ENCODE measurements at places on chromosomes 11 and 22.

GRCh38 chr11:126839496-126839895 is 161.1 kb downstream of the KIRREL3 start:
- DNase-seq = peak; percentile 56

GRCh38 chr11:12845163-12845562 is 164.0 kb upstream of the RASSF10 start:
- no peak for DNase-seq

DNA sequence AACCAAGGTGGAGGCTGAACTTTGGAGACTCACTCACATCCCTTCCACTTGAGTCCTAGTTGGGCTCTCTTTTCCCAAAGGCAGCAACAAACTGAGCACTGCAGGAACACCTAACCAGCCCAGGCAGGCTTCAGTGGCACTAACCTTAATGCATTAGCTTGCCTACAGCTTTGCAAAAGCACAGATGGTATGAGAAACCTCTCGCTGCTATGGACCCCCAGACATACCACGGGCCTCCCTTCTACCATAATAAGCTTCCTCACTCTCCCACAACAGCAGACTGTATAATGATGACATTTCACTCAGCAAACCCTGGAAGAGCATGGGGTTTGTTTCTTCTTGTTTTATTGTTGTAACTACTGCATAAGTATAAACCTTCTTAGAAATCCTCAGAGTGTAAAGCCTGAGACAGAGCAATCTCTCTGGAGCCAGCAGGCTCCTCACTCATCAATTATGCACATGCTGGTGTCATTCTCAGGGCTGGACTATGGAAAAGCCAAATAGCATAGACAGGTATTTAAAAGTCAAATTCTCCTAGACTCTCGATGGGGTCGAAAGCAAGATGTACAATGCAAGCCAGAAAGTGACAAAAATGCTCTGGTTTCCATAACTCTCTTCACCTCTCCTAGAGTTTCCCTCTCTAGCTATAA is 167.6 kb downstream of the NXPE2 start:
- no peak for DNase-seq

DNA sequence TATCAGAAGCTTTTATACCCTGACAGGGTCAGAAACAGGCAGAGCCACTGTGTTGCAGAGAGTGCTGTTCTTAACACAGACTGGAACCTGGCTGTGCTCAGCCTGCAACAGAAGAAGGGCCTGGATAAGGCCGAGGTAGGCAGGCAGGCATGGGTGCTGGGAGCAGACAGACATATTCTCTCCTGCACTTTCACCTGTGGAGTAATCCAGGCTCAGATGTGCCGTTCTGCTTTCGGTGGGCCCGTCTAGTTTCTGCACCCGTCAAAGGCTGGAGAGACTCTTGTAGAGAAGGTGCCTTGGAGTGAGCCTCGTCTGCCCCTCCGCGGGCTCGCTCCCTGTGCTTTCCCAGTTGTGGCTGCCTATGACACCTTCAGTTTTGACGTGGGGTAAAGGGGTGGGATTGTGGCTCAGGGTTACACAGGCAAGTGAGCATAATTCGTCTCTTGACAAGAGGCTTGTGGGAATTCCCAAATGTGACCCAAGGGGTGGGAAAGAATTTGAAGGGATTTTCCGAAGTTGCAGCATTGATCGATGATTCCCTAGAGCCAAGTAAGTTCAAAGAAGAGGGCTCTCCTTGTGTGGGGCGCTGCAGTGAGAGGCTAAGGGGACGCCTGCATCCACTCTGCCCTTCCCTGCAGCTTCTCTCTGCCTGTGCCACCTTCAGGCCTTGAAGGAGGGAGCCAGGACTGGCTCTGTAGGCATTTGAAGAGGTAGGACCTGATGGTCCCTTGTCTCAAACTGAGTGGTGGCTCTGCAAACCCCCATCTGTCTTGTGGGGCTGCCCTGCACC is 16.2 kb upstream of the ST3GAL4 start:
- DNase-seq = no peak

- no peak for DNase-seq
Measured at GRCh38 chr11:114036958-114037357, 22.6 kb upstream of the ZBTB16 start.

GRCh38 chr11:95671768-95672167 is 117.8 kb downstream of the FAM76B start:
- DNase-seq = no peak

DNA sequence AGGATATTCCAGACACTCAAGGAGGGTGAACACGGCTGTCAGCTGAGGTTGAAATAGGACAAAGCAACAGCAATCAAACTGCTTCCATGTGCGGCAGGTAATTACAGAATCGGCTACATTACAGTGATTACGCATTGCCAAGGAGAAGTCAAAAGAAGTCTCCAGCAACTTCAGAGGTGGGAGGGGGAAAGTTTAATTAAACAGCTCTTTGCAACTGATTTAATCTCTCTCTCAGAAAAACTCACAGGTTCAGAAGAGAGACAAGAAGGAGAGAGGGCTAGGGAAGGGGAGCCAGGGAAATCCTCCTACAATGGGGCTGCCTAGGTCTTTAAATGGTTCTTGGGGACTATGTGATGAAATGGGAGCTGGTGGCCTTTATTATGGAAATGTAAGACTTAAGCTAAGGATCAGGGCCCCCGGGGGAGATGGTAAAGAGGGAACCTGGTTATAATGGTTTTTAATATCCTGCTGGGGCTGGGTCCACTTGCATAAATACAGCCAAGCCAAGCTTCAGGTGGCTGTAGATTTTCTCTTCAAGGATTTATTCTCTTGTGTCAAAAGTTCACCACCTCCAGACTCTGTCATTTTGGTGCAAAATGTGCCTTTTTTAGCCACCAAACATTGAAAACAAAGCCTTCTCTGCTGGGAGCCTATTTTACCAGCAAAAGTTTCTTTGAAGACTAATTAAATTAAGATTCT is 354.7 kb upstream of the NARS2 start:
- no peak for DNase-seq

- DNase-seq = no peak
Measured at GRCh38 chr22:30717331-30717921, 22.8 kb downstream of the OSBP2 start.

DNA sequence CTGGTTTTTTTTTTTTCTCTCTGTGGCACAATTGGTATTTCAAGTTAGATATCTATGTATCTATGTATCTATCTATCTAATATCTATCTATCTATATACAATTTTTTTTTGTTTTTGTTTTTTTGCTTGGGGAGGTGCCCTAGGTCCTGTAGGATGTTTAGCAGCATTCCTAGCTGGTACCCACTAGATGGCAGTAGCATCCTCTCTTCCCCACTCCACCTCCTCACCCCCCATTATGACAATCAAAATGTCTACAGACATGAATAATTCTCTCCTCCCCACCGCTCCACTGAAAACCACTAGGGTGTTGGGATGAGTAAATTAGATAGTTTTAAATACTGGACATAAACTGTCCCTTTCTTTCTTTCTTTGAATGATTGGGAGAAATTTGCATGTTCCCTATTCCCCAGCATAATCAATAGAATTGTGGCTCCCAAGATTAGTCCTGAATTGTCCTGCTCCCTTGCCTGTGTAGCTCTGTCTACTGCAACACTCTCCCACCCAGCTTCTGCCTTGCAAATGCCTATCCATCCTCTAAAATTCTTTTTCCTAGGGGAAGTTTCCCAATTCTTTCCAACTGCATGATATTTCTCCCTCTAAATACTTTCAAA is 1152.4 kb downstream of the LRRC4C start:
- DNase-seq = peak; percentile 37

DNA sequence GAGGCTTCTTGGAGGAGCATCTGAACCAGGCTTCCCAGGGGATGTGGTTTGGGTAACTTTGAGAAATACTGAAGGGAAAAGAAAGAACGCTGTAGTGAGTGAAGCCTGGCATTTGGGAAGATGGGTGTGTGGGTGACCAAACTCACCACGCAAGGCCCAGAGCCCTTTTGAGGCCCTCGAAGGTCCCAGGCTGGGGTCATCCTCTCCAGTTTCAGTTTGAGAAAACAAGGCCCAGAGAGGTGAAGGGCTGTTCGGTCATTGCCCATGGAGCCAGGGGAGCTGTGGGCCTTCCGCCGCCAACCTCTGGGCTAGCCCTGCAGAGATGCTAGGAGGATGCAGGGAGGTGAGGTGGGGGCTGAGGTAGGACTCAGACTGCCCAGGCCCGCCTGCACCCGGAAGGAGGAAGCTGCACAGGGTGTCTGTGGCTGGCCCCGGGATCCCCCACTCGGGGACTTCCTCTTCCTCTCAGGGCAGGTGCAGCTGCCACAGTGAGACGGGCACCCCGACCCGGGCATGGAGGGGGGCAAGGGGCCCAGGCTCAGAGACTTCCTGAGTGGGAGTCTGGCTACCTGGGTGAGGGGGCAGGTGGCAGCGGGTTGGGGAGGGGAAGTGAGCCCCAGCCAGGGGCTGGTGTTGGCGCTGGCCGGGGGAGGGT is at the start of gene CCDC88B:
Gene CCDC88B (plus strand): TSS at position 451 of the 655 bp plus-strand sequence. CDS start 63 bp downstream, at position 514.
- DNase-seq = no peak

DNA sequence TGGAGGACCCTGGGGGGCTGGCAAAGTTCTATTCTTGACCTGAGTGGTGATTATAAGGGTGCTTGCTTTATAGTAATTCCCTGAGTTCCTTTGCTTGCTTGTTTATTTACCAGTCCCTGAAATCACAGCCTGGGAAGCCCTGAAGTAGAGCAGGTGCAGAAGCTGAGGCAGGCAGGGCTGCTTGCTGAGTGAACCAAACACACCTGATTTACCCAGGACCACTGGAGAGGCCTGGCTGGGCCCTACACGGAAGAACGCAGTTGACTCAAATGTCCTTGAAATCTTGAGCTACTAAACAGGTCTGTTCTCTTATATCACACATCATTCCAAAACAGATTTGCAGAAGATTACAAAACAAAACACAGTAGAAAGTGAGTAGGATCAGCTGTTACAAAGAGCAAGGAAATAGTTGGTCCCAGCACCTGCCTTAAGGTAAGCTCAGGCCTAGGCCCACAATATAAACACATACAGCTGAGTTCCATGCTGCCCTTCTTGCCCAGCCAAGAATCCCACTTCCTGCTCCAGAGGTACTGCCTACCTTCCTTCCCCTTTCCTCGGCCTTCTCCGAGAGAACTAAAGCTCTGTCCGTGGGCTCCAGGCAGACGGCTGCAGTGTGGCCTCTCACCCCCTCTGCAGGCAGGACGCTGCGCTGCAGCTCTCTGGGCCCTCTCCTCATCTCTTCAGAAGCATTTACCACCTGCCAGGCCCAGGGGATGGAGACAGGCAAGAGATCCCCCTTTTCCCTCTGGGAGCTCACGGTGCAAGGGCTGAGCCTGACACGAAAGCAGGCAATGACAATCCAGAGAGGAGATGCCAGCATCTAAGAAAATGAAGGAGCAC is 46.1 kb upstream of the SCUBE2 start:
- peak; percentile 62 for DNase-seq

DNA sequence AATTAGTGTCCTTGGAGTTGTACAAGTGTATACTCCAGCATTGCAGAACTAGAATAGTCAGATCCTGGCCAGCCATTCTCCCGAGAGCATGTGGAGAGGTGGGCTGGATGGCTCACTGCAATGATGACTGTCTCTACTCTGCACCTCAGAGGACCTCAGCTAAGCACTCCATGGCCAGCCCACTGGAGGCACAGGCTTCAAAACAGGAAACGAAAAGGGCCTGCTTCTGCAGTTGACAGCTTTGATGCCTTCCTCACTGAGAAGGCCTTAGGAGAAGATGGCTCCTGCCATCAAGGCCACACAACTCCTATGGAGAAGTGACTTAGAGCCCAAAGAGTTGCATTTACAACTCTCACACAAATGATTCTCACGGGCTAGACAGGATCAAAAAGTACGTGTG is 9.1 kb downstream of the POLD4 start:
- no peak for DNase-seq

DNA sequence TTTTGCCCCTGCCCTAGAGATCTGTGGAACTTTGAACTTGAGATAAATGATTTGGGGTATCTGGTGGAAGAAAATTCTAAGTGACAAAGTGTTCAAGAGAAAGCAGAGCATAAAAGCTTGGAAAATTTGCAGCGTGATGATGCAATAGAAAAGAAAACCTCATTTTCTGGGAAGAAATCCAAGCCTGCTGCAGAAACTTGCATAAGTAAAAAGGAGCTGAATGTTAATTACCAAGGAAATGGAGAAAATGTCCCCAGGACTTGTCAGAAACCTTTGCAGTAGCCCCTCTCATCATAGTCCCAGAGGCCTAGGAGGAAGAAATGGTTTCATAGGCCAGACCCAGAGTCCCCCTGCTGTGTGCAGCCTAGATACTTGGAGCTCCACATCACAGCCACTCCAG is 686.9 kb downstream of the FAM181B start:
- DNase-seq = no peak

GRCh38 chr22:26541167-26541819 is 29.0 kb upstream of the TFIP11 start:
- DNase-seq = no peak

DNA sequence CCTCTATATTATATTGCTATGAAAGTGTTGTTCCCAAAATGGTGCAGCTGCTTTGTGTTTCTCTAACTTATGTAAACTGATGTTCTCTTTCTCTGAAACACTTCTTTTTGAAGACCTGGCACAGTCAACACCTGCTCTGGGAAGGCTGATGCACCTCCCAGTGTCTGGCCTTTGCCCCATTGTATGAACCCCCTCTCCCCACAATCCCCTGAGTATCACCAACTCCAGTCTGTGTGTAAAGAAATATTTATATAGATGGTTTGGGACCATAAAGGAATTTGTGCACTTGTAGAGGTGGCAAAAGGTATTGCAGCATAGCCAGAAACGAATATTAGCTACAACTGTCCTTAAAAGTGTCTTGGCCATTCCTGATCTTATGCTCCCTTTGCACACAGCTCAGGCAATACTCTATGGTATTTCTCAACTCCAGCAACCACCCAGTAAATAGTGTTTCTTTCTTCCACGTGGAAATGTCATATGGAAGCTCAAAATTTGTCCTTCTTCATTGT is 365.2 kb upstream of the DDI1 start:
- no peak for DNase-seq

GRCh38 chr22:37256075-37256726 is 12.1 kb upstream of the RAC2 start:
- DNase-seq = no peak

GRCh38 chr11:73194593-73194992 is 23.5 kb upstream of the P2RY2 start:
- DNase-seq = no peak

- no peak for DNase-seq
Measured at GRCh38 chr11:13907678-13908077, 54.8 kb upstream of the SPON1 start.

DNA sequence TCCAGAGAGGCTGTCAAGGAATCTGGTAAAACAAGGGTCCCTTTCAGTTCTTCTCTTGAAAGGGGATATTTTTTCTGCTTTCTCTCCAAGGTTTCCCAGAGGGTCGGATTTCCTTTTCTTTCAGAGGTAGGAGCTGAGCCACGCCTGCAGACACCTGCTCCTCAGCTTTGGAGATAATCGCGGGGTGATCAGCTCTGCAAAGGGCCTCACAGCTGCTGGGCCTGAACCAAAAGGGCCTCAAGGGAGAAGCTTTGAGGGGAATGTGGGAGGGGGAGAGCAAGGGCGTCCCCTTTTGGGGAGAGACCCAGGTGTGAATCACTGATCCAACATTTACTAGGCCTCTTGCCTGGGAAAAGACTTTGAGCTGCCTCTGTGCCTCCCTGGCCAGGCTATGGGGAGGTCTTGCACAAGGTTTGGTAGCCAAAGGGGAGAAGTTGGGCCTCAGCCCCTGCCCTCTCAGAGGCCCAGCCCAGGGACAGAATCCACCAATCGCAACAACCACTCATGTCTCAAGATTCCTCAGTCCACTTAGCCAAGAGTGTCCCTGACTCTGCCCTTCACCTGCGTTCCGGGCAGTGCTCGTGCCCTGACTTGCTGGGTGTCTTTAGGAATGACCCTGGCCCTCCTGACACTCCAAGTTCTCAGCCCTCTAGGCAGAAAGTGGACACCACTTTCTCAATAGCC is 14.0 kb upstream of the TP53I11 start:
- no peak for DNase-seq
